ENCODE measurements at places on chromosomes 4 and X. TPM values are rescaled to one million over a fixed set of nuclear protein-coding genes. Genes with fewer than 3 reads are reported as not detected.

DNA sequence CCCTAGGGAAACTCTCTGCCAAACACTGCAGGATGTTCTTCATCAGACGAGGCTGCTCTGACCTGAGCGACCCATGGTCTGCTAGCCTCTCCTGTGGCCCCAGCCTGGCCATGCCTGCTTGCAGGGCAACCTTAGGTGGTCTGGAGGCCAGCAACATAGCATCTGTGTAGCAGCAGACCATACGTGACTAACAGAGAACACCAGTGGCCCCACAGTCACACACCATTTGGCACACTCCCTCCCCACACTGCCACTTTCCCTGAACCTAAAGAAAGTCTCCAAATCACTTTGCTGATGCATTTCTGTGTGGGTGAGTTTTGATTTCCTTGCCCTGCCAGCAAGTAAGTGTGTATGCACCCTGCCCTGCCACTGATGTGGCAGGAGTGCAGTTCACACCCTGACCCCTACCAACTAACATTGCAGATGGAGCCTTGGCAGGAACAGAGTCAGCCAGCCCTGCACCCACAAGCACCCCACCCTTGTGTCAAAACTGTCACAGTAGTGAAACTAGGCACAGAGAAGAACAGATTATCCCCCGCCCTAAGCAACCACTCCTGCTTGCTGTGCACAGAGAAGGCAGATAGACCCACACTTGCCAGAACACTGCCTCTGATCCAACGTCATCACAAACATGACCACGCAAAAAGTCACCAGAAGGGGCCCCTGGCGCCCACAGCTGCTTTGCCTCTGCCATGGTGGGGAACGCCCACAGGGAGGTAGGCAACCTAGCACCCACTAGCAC, 249.1 kb downstream of the SPIN4 start:
- no peak for DNase-seq

- DNase-seq: no peak
These were observed 470.0 kb downstream of the GASK1B start for GRCh38 chr4:157702831-157703230.

- DNase-seq: no peak
These were observed 22.6 kb downstream of the FGFRL1 start for GRCh38 chr4:1033840-1034551.

Gene NUDT10
- total RNA-seq: 4.9 TPM

All from activated CD8-positive, alpha-beta T cell treated with anti-CD3 and anti-CD28 coated beads for 36 hours (primary cell).